ENCODE measurements at places on chromosomes 16 and 17.

GRCh38 chr17:29683481-29683880 lies 60.8 kb upstream of the CORO6 start:
- DNase-seq, result no peak

- no peak for DNase-seq
Observed at GRCh38 chr16:48365025-48365600, 20.1 kb downstream of the SIAH1 start.

DNA sequence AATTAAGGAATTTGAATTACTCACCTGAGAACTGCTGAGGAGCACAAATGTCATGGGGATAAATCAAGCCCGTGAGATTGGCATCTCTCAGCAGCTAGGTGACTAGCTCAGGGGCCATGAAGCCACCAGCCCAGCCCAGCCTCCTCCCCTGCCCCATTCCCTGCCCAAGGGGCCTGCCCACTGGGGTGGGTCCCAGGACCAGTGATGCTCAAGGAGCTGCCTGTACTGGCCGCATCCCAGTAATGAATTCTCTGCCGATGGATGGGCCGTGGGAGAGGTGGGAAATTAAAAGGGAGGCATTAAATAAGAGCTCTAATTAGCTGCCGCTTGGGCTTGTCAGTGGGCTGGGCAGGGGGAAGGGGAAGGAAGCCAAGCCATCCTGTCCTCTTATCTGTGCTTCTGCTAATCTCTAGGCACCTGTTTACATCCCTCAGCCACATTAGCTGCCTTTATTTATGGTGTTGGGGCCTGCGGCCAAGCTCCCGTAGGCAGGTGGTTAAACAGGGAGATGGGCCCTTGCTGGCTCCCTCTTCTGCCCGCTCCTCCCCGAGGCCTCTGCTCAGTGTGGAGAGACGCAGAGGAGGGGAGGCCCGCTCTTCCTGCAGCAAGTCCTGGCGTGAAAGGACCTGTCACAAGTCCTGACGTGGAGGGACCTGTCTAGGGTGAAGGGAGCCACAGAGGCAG lies 48.8 kb downstream of the PIPOX start:
- DNase-seq, result no peak

- DNase-seq, result no peak
Observed at GRCh38 chr17:49456183-49456965, 38.7 kb upstream of the NGFR start.

DNA sequence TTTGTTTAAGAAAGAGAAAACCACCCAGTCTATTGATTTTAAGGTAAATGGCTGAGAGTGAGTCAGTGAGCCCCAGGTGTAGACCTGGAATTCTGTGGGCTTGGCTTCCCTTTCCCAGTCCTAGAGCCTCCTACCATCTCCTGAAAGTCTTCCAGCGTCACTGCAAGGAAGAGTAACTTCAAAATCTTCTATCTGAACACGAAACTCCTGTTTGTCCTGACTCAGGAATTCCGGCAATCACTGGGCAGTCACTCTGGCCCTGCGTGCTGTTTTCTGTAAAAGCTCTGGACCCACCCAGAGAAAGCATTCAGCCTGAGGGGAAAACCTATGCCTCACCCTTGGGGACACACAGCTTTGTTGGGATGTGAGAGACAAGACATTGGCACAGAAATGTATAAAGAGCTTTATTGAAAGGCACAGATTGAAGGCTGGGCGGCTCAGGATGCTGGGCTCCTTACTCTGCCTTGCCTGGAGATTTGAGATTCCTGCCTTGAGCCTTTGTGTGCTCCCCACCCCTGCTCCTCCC lies 15.9 kb downstream of the MINK1 start:
- peak; percentile 14 for DNase-seq

- DNase-seq, result no peak
Observed at GRCh38 chr16:88303890-88304819, 78.6 kb upstream of the ZNF469 start.

DNA sequence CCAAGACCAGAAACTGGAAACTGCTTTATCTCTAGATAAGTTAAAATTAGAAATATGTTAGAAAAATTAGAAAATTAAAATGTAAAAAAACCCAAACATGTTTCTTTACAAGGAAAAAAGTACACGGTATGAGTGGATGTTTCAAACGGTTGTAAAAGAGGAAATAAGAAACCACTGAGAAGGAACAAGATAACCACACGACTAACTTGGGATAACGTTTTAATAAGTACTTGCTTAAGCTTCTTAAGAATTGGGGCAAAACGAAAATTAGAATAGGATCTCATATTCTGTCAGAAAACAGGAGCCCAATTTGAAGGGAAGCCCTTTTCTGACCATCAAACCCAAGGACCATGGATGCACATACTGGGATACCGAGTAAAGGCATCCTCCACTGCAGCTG lies 31.0 kb downstream of the MBTPS1 start:
- peak; percentile 44 for DNase-seq

GRCh38 chr16:27547134-27547533 lies 2.6 kb downstream of the GTF3C1 start:
- DNase-seq, result peak; percentile 41

DNA sequence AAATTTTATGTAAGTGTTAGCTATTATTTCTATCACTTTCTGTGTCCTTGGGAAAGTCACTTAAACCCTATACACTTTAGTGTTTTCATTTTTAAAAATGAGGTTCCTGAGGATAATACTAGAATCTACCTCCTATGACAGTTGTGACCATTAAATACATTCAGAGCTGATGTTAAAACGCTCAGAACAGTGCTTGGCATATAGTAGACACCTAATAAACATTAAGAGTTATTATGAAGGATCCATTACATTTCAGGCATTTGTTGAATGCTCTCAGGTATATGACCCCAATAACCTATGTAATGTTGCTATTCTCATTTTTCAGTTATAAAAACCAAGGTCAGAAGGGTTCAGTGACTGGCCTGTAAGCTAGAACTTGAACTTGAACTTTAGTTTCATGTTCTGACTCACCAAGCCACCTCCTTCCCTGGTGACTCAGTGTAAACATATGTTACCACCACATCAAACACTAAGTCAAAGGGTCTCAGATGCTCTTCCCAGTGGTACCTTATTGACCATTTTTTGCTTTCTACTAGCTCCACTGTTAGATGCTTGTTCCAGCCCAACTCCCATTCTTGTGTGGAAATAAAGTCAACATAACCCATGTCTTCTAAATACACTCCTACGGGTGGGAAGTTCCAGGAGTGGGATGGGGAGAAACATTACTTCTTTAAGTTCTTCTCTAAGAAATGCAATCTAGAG lies 47.6 kb downstream of the HSD17B2 start:
- DNase-seq, result peak; percentile 20

DNA sequence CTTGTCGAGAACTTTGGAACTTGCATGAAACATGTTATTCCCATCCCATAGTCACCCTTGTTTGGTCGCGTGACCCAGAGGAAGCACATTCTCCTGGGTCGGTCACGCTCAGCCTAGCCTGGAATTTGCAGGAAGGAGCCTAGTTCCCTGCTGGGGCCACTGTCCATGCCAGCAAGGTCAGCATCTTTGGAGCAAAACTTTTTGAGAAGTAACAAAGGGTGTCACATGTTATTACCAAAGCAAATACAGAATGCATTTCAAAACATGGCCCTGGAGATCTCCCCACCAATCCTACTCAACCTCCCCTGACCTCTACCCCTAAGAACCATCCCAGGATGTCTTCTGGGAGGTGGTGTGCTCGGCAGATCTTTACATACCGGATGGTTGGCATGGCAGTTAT lies 26.2 kb upstream of the IRF8 start:
- DNase-seq, result no peak

DNA sequence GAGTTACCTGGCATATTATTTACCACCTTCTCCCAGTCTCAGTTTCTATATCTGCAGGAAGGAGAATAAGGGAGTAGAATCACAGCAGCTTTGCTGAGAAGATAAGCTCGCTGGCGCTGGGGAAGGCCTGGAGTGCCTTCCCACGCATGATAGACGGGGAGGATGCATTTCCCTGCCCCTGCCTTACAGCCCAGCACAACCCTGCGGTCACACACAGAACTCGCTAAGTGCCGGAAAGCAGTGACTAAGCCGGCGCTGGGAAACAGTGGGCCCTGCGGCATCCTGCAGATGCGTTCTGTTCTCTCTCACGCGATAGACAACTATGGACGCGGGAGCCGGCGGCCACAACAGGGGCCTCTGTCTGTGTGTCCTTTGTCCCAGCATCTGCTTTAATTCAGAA lies 4.8 kb downstream of the CA5A start:
- DNase-seq, result no peak

- DNase-seq, result no peak
Observed at GRCh38 chr16:25613931-25614330, 77.8 kb upstream of the HS3ST4 start.

DNA sequence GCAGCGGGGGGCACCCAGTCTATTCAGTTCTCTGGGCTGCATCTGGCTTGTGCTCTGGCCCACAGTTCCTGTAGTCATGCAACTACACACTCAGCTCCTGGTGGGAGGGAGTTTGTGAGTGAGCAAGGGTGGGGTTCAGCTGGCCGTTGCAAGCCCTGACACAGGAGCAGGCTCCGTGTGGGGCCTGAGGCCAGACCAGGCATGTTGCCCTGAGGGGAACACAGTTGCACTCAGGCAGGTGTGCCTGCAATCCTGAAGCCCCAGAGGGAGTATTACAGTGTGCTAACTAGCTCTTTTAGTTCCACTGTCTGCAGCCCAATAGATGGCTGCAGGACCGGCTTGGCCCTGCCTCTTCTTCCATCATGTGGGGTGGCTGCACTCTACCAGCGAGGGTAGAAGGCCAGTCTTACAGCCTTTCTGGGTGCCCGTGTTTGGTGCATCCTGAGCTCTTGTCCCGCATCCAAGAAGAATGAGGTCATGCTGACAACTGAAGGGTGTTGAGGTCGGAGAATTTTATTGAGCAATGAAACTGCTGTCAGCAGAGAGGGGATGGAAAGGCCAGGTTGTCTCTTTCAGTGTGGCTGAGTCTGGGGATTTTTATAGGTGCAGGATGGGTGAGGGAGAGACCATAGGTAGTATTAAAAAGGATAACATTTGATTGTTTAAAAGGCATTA lies 49.9 kb upstream of the ELAC2 start:
- DNase-seq, result no peak

DNA sequence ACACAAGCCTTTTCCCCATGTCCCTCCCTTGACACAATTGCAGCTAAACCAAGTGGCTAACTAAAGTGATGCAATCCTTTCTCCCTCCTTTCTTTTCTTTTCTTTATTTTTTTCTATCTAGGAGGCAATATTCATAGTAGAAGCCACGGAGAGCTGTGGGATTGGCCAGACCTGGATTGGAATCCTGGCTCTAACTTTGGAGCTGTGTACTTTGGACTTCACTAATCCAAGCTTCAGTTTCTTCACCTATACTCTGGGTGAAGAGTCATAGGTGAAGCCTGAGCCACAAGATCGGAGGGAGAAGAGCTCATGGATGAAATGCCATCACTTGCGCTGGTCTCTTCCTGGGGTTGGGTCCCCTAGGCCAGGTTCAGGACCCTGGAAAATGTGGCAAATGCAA lies 177.2 kb downstream of the IRX5 start:
- DNase-seq, result no peak

DNA sequence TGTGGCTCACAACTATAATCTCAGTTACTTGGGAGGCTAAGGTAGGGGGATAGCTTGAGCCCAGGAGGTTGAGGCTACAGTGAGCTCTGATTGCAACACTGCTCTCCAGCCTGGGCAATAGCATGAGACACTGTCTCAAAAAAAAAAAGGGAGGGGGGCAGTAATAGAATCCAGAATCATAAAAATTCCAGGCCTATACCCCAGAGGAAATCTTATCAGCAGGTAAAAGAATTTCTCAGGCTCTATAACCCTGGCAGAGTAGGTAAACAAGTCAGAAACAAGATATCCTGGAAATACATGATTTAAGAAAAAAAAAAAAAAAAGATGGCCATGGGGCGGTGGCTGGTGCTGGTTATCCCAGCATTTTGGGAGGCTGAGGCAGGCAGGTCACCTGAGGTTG lies 12.9 kb downstream of the SPAG9 start:
- no peak for DNase-seq

DNA sequence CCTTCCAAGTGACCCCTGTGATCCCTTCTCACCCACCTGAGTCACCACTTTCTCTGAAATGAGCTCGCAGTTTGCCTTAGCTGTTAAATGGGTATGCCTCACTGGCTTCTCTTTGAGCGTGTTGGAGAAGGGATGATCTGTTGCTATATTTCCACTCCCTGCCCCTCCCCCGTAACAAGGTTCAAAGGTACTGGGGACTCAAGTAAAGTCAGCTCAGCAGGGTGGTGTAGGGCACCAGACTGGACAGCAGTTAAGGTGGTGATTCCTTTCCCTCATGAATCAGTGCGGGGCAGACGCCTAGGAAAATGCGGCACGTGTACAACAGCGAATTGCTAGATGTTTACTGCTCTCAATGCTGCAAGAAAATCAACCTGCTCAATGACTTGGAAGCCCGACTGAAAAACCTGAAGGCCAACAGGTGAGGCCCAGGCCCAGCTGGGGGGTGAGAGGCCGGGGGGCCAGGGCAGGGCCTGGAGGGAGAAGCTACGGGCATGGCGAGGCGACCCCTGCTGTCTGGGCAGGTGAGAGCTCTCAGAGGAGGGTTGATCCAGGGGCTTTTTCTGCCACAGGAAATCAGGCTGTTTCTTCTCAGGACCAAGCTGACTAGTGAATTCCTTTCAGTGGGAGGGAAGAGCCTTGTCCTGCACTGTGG lies 130.3 kb downstream of the RAB11FIP4 start:
- no peak for DNase-seq

- no peak for DNase-seq
Observed at GRCh38 chr17:28524476-28525424, 18.6 kb downstream of the FOXN1 start.

DNA sequence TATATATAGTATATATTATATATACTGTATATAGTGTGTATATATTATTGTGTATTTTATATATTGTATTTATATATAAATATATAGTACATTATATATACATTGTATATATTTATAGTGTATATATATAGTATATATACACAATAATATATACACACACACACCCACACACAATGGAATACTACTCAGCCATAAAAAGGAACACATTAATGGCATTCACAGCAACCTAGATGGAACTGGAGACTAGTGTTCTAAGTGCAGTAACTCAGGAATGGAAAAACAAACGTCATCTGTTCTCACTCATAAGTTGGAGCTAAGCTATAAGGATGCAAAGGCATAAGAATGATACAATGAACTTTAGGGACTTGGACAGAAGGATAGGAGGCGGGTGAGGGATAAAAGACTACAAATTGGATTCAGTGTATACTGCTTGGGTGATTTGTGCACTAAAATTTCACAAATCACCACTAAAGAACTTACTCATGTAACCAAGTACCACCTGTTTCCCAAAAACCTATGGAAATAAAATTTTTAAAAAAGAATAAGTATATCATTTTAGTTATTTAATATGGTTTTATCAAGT lies 201.9 kb upstream of the CDH11 start:
- DNase-seq, result no peak

All from GM10248 (cell line).